ENCODE measurements at places on chromosomes 16 and 17.

DNA sequence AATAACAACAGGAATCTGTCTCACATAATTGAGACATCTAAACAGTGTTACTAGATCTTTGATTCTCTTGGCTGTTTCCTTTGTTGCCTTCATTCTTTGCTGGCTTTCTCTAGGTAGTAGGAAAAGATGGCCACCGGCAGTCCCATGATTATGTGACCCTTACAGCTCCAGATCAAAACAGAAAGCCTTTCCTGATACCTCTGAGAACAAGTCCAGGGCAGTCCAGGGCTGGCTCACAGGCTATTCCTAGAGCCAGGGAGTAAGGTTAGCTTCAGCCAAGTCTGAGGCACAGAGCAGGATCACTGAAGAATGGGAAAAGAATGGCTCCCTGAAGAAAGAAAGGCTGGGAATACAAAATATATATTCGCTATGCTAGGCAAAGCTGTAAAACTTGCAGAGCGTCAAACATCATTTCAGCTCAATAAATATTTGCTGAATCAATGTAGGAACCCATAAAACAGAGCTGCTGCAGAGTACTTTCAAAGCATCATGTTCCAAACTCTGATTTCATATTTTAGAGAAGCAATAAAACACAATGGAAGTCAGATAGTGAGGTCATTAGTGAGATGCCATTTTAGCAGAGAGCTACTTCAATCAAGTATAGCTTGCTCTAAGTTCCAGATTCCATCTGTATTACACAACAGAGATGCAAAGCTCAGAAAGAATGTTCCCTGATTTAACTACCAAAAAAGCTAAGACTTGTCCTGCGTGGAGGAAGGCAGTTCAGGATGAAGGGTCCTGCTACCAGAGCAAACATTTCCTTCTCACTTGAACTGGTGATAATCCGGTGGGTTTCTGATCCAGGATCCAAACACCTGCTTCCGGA lies 23.4 kb downstream of the ADAT1 start:
- DNase-seq, result no peak

DNA sequence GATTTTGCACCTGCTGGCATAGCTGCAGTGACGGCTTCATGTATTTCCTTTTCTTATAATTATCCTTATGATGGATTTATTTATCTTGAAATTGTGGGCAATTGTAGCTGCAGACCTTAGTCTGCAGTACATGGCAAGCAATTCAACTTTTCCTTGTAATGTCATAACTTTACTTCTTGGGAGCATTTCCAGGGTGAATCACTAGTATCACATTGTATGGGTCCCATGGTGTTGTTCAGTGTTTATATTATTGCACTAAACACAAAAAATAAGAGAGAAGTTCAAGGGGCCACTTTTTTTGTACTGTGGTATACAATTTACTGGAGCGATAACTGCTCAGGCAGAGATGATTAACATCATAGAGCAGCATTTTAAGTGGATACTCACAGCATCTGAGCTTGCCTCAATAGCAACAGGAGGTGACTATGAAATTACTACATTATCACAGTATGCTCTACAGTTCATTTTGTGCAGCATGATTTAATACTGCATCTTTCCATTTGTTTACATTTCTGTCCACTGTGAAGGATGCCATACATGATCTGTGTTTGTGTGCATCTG lies 169.5 kb downstream of the STX8 start:
- DNase-seq, result no peak

DNA sequence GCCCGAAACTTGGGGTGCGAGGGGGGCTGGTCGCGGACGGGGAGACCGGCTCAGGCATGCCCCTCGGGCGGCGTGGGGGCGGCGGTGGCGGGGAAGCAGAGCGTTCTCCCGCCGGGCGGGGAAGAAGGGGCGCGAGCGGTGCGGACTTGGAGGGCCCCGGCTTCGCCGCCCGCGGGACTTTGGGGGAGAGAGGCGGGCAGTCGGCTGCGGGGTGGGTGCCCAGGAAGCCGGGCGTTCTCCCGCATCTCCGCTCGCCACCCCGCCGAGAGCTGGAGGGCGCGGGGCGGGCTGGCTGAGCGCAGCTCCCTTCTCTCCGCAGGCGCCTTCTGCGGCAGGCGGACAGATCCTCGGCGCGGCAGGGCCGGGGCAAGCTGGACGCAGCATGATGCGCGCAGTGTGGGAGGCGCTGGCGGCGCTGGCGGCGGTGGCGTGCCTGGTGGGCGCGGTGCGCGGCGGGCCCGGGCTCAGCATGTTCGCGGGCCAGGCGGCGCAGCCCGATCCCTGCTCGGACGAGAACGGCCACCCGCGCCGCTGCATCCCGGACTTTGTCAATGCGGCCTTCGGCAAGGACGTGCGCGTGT lies 772 bp downstream of the NTN1 start:
- peak; percentile 50 for DNase-seq

DNA sequence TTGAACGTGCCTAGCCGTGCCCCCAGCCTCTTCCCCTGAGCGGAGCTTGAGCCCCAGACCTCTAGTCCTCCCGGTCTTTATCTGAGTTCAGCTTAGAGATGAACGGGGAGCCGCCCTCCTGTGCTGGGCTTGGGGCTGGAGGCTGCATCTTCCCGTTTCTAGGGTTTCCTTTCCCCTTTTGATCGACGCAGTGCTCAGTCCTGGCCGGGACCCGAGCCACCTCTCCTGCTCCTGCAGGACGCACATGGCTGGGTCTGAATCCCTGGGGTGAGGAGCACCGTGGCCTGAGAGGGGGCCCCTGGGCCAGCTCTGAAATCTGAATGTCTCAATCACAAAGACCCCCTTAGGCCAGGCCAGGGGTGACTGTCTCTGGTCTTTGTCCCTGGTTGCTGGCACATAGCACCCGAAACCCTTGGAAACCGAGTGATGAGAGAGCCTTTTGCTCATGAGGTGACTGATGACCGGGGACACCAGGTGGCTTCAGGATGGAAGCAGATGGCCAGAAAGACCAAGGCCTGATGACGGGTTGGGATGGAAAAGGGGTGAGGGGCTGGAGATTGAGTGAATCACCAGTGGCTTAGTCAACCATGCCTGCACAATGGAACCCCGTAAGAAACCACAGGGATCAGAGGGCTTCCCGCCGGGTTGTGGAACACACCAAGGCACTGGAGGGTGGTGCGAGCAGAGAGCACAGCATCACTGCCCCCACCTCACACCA lies 724 bp downstream of the GAA start:
- peak; percentile 74 for DNase-seq

GRCh38 chr17:29359777-29360176 lies 30.4 kb upstream of the TAOK1 start:
- no peak for DNase-seq

GRCh38 chr17:39204245-39204644 lies 4.2 kb downstream of the RPL19 start:
- no peak for DNase-seq

GRCh38 chr17:55690105-55690508 lies 32.6 kb downstream of the TMEM100 start:
- DNase-seq, result peak; percentile 21

Measured in hematopoietic multipotent progenitor cell treated with erythropoietin and hydrocortisone succinate and interleukin-3 and kit ligand, for 6 days (in vitro differentiated cells).